ENCODE measurements at places on chromosomes 4 and X. TPM values are rescaled to one million over a fixed set of nuclear protein-coding genes. Genes with fewer than 3 reads are reported as not detected.

The FRMD7 gene
- not detected for total RNA-seq

The FAM193A gene
- 54.6 TPM for total RNA-seq

DNA sequence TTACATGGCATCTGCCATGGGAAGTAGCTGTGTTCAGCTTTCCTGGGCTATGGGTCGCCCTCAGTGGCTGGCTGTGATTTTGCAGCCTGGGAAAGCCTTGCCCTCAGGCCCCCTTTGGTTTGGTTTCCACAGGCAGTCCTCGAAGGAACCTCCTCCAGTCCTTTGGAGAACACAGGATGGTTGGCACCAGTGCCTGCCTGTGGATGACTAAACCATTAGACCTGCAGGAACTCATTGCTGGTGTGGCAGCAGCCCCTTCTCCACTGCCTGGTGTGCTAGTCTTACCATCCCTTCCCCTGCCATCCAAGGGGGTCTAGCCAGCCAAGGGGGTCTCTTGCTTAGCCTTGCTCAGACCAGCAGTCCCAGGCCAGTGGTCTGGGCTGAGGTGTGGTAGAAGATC, 71.4 kb upstream of the PJA1 start:
- no peak for DNase-seq
- H3K36me3 ChIP-seq = no peaks in the 10 kb centered on the region
- H3K4me1 ChIP-seq = no peaks in the 10 kb centered on the region
- no peak overlapping the region for H3K4me3 ChIP-seq
- H3K27ac ChIP-seq = no peak overlapping the region

DNA sequence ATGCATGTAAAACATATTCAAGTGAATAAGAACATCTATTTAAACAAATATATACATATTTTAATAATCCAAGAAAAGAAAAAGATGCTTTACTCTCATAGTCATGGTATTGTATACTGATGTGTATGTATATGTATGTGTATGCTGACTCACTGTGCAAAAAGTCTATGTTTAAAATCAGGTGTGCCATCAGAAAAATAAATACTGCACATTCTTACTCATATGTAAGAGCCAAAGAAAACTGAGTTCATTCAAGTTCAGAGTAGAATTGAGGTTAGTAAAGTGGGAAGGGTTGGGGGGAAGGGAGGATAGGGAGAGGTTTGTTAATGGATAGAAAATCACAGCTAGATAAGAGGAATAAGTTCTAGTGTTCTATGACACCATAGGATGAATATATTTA, 403.9 kb upstream of the SMIM31 start:
- H3K27ac ChIP-seq = no peak overlapping the region
- no peaks in the 10 kb centered on the region for H3K4me1 ChIP-seq
- no peaks in the 10 kb centered on the region for H3K27me3 ChIP-seq
- no peaks in the 10 kb centered on the region for H3K36me3 ChIP-seq

The EREG gene
- 0.20 TPM for total RNA-seq

DNA sequence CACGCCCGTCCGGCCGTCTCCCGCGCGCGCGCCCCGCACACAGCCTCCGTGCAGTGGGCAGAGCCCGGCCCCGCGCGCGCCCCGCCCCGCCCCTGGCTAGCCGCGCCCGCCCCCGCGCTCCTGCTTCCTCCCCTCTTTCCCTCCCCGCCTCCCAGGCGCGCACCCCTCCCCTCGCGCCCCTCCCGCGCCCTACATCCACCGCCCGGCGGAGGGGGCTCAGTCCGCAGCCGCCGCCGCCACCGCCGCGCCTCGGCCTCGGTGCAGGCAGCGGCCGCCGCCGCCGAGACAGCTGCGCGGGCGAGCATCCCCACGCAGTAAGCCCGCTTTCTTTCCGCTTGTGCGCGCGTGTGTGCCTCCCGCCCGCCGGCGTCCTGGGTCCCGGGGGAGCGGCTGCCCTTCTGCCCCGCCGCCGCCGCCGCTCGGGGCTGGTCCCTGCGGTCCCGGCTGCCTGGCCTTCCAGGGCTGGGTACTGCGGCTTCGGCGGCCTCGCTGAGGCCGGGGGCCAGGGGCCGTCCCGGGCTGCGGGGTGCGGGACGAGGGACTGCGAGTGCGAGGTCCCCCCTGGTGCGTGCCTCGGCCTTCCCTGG, at the start of gene FHL1:
Gene FHL1 (plus strand): TSS at position 219 of the 587 bp plus-strand sequence.
- H3K27ac ChIP-seq = peak within 1 kb of the TSS; percentile 84
- peak; percentile 25 for DNase-seq
- no peaks in the 10 kb centered on the region for H3K4me1 ChIP-seq
- no peaks in the 10 kb centered on the region for H3K36me3 ChIP-seq
- peak within 1 kb of the TSS; percentile 53 for H3K4me3 ChIP-seq

GRCh38 chr4:185071236-185071811, 53.0 kb downstream of the HELT start:
- no peak overlapping the region for H3K27ac ChIP-seq
- DNase-seq = no peak
- H3K4me1 ChIP-seq = no peaks in the 10 kb centered on the region
- H3K27me3 ChIP-seq = peaks cover 4% of the 10 kb centered on the region
- no peak overlapping the region for H3K4me3 ChIP-seq

GRCh38 chr4:163808011-163808410, 313.5 kb downstream of the TMA16 start:
- H3K27me3 ChIP-seq = no peaks in the 10 kb centered on the region
- H3K27ac ChIP-seq = no peak overlapping the region
- no peak overlapping the region for H3K4me3 ChIP-seq
- H3K36me3 ChIP-seq = no peaks in the 10 kb centered on the region
- no peak for DNase-seq

The ANKRD50 gene
- total RNA-seq = 16.5 TPM

- H3K4me1 ChIP-seq = no peaks in the 10 kb centered on the region
- no peak overlapping the region for H3K27ac ChIP-seq
- DNase-seq = no peak
- H3K36me3 ChIP-seq = no peaks in the 10 kb centered on the region
Measured at GRCh38 chr4:113708250-113708649, 53.3 kb downstream of the CAMK2D start.

The DUSP9 gene
- total RNA-seq = not detected

DNA sequence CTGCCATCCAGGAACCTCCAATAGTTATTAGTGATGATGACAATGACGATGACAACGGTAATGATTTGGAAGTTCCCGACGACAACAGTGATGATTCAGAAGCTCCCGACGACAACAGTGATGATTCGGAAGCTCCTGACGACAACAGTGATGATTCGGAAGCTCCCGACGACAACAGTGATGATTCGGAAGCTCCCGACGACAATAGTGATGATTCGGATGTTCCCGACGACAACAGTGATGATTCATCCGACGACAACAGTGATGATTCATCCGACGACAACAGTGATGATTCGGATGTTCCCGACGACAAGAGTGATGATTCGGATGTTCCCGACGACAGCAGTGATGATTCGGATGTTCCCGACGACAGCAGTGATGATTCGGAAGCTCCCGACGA, 14.7 kb downstream of the CXCR3 start:
- no peak for DNase-seq
- H3K27me3 ChIP-seq = no peaks in the 10 kb centered on the region
- no peaks in the 10 kb centered on the region for H3K36me3 ChIP-seq
- H3K4me1 ChIP-seq = no peaks in the 10 kb centered on the region
- no peak overlapping the region for H3K4me3 ChIP-seq

GRCh38 chr4:68895561-68896198, 55.9 kb downstream of the UGT2A3 start:
- no peaks in the 10 kb centered on the region for H3K27me3 ChIP-seq
- no peak for DNase-seq
- no peaks in the 10 kb centered on the region for H3K4me1 ChIP-seq
- no peak overlapping the region for H3K4me3 ChIP-seq
- H3K36me3 ChIP-seq = no peaks in the 10 kb centered on the region

DNA sequence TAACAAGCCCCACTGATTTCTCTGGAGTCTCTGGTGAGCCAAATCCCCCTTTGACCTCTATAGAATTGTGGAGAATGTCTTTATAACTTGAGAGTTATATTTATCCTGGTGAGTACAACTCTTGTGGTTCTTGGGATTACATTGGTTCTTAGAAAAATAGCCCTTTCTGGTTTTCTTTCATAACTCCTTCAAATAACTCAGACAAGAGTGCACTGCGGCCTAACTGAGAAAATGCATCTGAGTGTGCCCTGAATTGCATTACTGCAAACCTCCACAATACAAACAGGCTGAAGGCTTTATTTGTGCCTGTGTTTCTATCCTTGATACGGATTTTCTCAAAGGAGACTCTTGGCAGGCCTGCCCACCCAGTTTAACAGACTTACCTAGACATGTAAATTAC, 2.7 kb downstream of the BEX3 start:
- no peak overlapping the region for H3K27ac ChIP-seq
- no peaks in the 10 kb centered on the region for H3K27me3 ChIP-seq
- no peak for DNase-seq
- H3K4me1 ChIP-seq = no peaks in the 10 kb centered on the region
- H3K36me3 ChIP-seq = no peaks in the 10 kb centered on the region
- H3K4me3 ChIP-seq = no peak overlapping the region

GRCh38 chrX:150326541-150327247, 36.4 kb upstream of the MAMLD1 start:
- no peaks in the 10 kb centered on the region for H3K4me1 ChIP-seq
- H3K4me3 ChIP-seq = no peak overlapping the region
- no peak for DNase-seq
- H3K27ac ChIP-seq = no peak overlapping the region

GRCh38 chrX:11745881-11746280, 12.2 kb upstream of the MSL3 start:
- H3K36me3 ChIP-seq = no peaks in the 10 kb centered on the region
- H3K4me1 ChIP-seq = no peaks in the 10 kb centered on the region
- no peaks in the 10 kb centered on the region for H3K27me3 ChIP-seq
- DNase-seq = no peak

The STOX2 gene
- 20.1 TPM for total RNA-seq

GRCh38 chr4:53908661-53909078, 155.7 kb downstream of the CHIC2 start:
- H3K4me3 ChIP-seq = no peak overlapping the region
- peak; percentile 59 for DNase-seq
- peaks cover 42% of the 10 kb centered on the region for H3K4me1 ChIP-seq
- H3K27me3 ChIP-seq = peaks cover 11% of the 10 kb centered on the region
- no peak overlapping the region for H3K27ac ChIP-seq

The PDGFRA gene
- total RNA-seq = 103 TPM

DNA sequence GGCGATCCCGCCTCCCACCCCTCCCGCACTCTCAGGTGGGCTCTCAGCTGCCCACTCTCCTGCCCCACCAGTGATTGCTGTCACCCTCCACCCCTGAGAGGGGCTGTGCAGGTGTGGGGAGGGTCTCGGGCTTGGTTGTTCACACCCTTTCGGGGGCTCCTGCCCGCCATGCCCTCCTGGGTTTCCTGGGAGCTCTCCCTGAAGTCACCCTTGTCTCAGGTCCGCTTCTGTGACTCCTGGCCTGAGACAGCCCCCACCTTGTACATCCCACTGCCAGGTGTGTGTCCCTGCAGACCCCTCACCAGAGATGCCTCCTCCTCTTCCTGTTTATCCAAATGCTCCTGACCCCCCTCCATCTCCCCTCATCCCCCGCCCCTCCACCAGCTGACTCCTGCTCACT, 37.8 kb downstream of the ADRA2C start:
- no peak overlapping the region for H3K4me3 ChIP-seq
- no peaks in the 10 kb centered on the region for H3K36me3 ChIP-seq
- no peak for DNase-seq
- no peak overlapping the region for H3K27ac ChIP-seq
- H3K4me1 ChIP-seq = no peaks in the 10 kb centered on the region
- H3K27me3 ChIP-seq = no peaks in the 10 kb centered on the region

DNA sequence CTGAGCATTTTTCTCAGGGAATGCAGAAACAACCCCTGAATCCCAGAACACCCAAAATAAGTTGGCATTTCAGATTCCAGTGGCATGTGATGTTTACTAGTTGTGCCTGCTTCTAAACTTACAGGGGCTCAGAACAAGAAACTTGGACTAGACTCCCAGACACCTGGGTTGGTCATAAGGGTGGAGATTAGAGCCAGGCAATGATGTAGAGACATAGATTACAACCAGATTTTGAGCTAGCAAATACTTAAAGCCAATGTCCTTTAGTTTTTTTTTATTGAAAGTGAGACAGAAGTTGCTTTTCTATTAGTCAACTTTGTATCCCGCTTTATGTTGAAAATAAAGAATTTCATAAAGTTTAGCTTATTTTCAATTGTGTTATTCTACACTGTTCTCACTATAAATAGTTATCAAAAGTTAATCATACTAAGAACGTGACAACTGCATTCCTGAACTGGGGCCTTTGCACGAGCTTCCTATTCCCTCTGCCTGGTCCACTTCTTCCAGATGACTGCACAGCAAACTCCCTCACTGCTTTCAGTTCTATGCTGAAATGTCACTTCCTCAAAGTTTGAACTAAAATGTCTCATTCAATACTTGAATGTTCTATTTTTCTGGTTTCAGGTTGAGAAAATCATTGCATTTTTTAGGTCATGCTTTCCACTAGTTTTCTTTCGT, 224.7 kb upstream of the PPP1R2C start:
- no peak for DNase-seq
- H3K4me3 ChIP-seq = no peak overlapping the region
- no peaks in the 10 kb centered on the region for H3K27me3 ChIP-seq
- H3K4me1 ChIP-seq = no peaks in the 10 kb centered on the region
- H3K36me3 ChIP-seq = no peaks in the 10 kb centered on the region

GRCh38 chr4:72701987-72702819, 133.2 kb upstream of the ADAMTS3 start:
- no peaks in the 10 kb centered on the region for H3K36me3 ChIP-seq
- peak overlapping the region; percentile 14 for H3K4me3 ChIP-seq
- no peak overlapping the region for H3K27ac ChIP-seq
- DNase-seq = peak; percentile 66

DNA sequence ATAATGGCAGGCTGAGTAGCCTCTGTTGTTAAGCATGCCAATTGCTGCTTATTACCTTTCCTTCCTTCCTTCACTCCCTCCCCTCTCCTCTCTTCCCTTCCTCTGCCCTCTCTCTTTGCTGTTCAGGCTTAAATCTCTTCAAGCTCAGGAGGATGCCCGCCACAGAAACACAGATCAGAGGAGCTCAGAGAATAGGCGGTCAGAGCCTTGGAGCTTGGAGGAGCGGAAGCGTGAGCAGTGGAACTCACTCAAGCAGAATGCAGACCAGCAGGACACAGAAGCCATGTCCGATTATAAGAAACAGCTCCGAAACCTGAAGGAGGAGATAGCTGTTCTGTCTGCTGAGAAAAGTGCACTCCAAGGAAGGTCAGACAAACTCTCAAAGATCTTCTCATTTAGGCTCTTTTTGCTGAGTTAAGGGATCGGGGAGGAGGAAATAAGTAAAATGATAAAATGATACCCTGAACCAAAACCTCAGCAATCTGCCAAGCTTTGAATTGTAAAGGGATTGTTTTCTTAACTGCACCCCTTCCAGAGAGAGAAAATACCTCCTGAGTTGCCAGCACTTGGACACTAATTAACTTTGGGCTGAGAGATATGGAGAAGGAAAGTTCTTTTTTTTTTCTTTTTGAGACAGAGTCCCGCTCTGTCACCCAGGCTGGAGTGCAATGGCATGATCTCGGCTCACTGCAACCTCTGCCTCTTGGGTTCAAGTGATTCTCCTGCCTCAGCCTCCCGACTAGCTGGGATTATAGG, 20.9 kb downstream of the SPATA18 start:
- H3K4me3 ChIP-seq = no peak overlapping the region
- H3K27ac ChIP-seq = no peak overlapping the region
- no peaks in the 10 kb centered on the region for H3K36me3 ChIP-seq
- H3K27me3 ChIP-seq = no peaks in the 10 kb centered on the region
- DNase-seq = no peak
